ENCODE measurements at places on chromosomes 7 and 10. TPM values are rescaled to one million over a fixed set of nuclear protein-coding genes. Genes with fewer than 3 reads are reported as not detected.
A peak's percentile ranks its signal among the peaks of the same experiment; 100 is the strongest.

DNA sequence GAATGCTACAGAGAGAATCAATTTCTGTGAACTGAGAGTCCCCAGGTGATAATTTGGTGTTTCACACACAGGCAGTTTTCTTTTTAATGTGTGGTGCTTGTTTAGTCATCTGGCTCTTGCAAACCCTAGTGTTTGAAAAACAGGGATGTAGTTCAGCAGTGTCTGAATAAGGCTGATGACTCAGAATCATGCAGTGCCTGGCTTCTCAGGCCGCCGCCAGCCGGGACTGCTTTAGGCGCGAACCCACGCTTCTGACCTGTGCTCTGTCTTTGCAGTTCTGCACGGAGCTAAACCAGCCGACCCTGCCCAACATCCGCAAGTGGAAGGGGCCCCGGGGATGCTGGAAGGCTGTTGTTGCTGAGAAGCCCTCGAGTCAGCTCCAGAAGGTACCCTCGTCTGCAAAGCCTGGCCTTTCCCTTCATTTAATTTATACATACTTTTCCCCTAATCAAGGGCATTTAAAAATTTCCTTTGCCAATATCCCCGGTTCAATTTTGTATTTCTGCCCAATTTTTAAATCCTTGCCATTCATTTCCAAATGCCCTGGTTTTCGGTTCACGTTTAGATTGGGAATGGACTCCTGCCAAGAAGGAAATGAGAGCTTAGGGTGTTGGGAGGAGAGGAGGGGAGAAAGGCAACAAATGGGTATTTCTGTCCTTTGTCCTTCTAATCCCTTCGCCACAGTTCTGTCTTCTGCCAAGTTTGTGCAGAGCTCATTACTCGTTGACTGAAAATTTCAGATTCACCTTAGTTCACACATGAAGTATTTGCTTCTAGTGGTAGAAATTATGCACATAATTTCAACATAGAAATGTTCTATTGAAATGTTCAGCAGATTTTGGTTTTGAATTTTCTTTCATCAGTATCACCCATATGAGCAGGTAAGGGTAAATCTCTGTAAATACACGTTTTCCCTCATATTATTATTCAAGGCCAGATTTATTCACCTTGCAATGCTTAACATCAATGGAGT is 108.5 kb upstream of the ANLN start:
- no peak for DNase-seq

DNA sequence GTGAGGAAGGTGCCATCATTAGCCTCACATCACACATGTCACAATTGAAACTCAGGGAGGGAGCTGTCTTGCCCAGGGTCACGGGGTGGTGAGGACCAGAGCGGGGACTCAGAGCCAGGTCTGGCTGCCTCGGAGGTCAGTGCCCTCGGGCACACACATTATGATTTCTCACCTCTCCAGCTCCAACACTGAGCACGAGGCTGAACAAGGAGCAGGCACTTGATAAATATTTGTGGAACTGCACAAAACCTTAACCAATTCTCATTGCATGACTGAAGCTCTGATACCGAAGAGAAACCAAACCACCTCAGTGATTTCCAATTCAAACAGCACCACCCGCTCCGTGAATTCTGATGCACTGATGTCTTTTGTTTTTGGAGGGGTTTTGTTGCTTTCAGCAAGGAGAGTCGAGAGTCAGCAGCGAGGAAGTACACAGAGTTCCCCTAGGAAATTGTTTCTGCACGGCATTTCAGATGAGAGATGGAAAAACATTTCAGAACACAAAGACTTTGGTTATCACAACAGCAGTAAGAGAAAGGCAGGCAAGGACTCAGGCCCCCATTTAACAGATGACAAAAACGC is 55.3 kb upstream of the ZMIZ1 start:
- DNase-seq, result no peak

Gene FGFBP3
- 115 TPM for total RNA-seq

DNA sequence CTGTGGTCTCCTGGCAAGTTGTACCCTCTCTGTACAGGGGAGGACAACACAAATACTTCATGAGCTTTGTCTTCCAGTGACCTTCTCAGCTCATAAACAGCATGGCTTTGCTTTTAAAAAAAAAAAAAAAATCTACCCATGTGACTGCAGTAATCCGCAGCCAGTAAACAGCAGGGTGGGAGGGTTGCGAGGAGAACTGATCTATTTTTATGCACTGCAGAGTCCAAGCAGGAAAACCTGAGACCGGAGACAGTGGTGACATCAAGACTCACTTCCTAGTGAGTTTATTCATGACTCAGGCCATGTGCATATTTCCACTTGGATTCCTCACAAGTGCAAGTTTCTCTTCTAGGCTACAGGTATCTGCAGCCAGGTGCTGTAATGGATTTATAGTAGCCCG is 127.9 kb downstream of the NRF1 start:
- DNase-seq, result no peak

Gene ZPBP
- not detected for total RNA-seq

GRCh38 chr7:69335331-69335730 is 262.9 kb upstream of the AUTS2 start:
- no peak for DNase-seq

Gene LDB3
- 0.43 TPM for total RNA-seq

GRCh38 chr7:18498341-18498740 is 2.8 kb downstream of the HDAC9 start:
- DNase-seq, result no peak

Gene ZNF862
- total RNA-seq, result 3.9 TPM

DNA sequence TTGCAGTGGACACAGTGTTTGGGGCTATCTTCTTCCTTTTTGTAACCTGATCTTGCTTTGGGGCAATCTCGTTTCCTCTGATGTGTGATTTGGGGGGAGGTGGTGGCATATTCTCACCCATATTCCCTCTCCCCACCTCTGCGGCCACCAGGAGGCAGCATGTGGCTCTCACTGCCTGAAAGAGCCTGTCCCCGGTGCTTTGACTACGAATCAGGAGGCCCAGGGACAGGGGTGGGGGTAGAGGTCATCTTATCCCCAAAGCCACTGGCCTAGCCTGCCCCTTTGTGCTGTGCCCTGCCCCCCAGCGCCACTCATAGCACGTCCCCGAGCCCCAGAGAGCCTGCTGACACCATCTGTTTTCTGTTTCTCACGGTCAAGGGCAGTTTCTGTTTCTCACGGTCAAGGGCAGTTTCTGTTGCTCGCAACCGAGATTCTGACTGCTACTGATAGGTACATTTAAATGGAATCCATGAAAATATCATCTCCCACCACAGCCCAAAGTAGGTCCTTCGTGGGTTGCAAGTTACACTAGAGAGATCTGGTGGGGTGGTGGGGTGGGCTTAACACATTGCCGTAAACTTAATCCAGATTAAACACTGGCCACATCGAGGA is 28.2 kb downstream of the PHYH start:
- peak; percentile 91 for DNase-seq

DNA sequence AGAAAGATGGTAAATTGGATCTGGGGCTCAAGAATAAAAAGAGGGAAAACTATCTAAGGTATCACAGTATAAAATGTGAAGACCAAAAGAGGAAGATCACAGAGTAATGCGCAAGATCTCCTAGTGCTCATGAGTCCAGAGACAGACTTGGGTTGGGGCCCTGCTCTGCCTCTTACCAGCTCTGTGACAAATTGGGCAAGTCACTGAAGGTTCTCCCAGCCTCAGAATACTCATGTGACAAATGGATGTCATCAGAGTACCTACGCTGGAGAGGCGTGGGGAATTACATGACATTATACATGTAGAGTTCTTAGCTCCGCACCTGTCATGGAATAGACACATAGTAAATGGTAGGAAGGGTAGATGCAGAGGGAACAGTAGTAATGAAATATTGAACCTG is 124.4 kb downstream of the DOCK4 start:
- DNase-seq, result no peak

DNA sequence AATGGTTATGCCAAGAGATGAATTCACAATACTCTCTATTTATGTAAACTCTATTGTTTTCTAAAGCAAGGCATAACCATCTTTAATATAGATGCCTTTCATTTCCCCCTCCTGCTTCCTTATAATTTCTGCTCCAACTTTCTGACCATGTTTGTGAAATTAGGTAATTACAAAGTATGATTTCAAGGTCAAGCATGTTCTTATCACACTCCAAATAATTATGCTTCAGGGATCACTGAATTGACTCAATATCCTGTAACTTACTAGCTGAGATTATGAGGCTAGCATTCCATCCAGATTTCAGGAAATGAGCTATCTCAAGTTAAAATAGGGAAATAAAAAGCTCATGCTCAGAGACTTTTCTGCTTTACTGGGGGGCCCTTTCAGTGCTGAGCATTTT is 655.9 kb upstream of the IGFBP3 start:
- DNase-seq, result no peak

GRCh38 chr10:108592956-108593355 is 1330.4 kb downstream of the XPNPEP1 start:
- DNase-seq, result no peak
